ENCODE measurements at places on chromosomes 2 and 18. TPM values are rescaled to one million over a fixed set of nuclear protein-coding genes. Genes with fewer than 3 reads are reported as not detected.

IMMT gene
- total RNA-seq: 67.0 TPM

PSMA8 gene
- total RNA-seq: not detected

SLC4A5 gene
- 0.04 TPM for total RNA-seq

- DNase-seq: no peak
These were observed 82.3 kb downstream of the PTH2R start for GRCh38 chr2:208488686-208489564.

DNA sequence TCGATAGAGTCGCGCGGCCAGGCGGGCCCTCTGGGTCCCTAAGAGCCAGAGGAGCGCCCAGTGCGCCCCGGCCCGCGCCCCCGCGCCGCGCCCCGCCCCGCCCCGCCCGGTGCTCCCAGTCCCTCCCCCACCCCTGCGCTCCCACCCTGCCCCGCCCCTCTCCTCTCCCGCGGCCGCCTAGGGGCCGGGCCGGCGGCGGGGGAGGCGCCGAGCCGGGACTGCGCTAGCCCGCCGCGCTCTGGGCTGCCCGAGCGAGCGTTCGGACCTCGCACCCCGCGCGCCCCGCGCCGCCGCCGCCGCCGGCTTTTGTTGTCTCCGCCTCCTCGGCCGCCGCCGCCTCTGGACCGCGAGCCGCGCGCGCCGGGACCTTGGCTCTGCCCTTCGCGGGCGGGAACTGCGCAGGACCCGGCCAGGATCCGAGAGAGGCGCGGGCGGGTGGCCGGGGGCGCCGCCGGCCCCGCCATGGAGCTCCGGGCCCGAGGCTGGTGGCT, at the start of gene GPC1:
TSS of gene GPC1 (plus strand) at position 207 of the 491 bp plus-strand sequence. CDS start at position 463, 256 bp downstream.
- no peak for DNase-seq

GRCh38 chr2:204452464-204453023, 92.7 kb upstream of the PARD3B start:
- DNase-seq: peak; percentile 98

GRCh38 chr2:204665207-204665606, 119.9 kb downstream of the PARD3B start:
- no peak for DNase-seq

- DNase-seq: no peak
These were observed 264.5 kb downstream of the CNTNAP5 start for GRCh38 chr2:124289615-124290014.

DNA sequence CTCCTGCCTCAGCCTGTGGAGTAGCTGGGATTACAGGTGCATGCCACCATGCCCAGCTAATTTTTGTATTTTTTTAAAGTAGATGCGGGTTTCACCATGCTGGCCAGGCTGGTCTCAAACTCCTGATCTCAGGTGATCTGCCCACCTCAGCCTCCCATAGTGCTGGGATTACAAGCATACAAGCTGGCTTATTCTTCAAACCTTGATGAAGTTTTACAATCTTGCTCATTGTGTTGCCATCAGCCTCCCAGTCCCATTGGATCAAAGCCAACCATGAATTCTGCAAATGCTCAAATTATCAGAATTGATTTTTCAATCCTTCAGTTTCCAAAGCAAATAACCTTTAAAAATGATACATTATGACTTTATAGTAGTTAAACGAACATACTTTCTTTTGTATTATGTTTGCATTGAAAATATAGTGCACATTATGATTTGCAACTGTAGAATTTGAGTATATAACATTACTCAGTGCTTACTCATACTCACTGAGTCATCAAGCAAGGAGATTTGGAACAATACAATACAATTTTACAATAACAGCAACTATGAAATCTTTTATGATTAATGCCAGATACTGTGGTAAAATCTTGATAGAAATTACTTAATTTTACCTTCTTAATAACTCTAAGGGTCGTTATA, 1491.9 kb upstream of the CELF4 start:
- no peak for DNase-seq

DNA sequence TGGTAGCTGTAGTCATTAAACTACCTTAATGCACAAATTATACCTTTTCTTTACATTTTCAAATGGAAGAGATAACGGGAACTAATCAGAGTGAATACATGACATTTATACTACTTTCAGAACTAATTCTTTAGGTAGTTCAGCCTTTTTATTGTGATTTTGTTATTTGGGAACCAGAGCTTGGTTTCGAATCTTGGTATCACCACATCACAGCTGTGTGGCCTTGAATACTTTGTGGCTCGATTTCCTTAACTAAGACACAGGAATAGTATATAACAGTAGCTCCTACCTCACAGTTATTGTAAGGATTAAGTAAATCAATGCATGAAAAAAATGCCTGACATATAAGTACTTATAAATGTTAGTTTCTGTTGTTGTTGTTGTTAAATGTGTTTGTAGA, 240.0 kb downstream of the WDR7 start:
- DNase-seq: no peak

DNA sequence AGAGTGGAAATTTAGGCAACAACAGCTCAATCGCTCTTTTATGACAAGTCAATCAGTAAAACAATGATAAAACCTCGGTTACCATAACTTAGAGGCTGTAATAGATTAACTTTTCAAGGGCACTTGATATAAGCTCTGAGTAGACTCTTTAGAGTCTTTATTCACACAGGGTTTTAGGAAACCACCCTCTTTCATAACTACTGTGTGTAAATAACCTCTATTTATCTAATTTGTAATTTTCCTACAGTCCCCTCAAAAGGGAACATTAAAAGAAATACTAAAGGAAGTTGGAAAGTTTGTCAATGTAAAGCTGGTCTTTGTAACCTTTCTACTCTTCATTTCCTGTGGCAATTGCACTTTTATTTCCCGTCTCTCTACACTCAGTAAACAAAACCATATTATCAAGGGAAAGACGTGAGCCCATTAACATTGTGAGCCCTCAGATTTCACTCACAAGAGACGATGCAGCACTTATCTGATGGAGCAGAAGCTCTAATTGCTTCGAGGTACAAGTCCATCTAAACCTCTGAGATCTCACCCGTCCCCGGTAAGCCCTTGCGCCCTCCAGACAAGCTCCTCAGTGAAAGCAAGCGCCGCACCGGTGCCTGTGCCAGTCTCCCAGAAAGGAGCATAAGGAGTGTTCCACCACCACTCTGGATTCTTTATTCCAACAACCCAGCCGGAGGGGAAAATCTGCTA, 1.1 kb upstream of the HOXD1 start:
- no peak for DNase-seq

- no peak for DNase-seq
These were observed 86.7 kb downstream of the NPAS2 start for GRCh38 chr2:100906679-100907078.

DNA sequence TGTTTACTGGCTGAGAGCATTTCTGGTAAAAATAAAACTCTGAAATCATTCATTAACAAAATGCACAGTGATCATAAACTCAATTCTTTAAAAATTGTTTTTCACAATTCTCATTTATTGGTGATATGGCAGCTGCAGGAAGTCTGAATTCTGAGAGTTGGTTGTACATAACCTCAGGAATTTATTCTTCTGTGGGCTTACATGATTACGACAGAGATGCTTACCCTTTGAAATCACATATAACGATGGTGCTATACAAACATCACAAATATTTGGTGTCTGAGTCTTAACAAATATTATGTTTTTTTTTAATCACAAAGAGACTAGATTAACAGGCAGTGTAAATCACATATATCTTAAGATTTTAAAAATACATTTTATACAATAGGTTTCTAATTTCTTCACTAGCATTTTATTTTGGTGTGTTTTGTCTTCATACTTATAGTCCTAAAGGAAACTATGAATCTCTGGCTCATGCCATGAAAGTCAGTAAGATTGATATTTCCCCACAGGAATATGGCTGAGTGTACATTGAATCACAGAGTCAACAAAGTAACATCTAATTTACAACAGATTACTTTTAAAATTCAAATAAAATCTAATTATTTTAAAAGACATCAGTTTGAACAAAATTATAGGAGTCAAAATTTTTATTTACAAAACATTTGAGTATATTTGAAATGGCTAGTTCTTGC, 318.8 kb upstream of the THUMPD2 start:
- DNase-seq: no peak

- DNase-seq: no peak
These were observed 218.8 kb downstream of the SNTG2 start for GRCh38 chr2:1169291-1169949.

- DNase-seq: no peak
These were observed 17.3 kb upstream of the CNDP2 start for GRCh38 chr18:74478880-74479279.

DNA sequence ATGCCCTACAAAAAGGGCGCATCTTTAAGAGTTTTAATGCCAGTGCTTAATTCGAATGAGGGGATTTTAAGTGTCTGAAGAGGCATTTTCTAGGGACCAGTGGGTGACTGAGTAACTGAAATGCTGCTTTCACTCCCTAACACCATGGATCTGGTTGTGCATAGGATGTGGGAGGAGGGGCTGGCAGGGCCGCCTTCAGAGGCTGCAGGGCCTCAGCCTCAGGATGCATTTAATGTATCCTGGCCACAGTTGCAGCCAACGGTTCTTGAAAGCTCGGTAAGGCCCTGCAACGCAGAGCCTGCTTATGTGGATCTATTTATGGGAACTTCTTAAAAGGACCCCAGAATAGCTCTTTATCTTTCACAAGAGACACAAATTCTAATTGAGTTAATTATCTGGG, 25.8 kb upstream of the IL18RAP start:
- no peak for DNase-seq
